ENCODE measurements at places on chromosomes 5 and 9. TPM values are rescaled to one million over a fixed set of nuclear protein-coding genes. Genes with fewer than 3 reads are reported as not detected.
A peak's percentile ranks its signal among the peaks of the same experiment; 100 is the strongest.

SGCD gene
- total RNA-seq, result 1.0 TPM

GHR gene
- total RNA-seq, result 2.4 TPM

- no peaks in the 10 kb centered on the region for H3K27me3 ChIP-seq
- no peak for DNase-seq
- no peak overlapping the region for H3K4me3 ChIP-seq
- H3K27ac ChIP-seq, result no peak overlapping the region
- H3K4me1 ChIP-seq, result no peaks in the 10 kb centered on the region
Measured at GRCh38 chr9:136013116-136013515, 51.9 kb upstream of the UBAC1 start.

DNA sequence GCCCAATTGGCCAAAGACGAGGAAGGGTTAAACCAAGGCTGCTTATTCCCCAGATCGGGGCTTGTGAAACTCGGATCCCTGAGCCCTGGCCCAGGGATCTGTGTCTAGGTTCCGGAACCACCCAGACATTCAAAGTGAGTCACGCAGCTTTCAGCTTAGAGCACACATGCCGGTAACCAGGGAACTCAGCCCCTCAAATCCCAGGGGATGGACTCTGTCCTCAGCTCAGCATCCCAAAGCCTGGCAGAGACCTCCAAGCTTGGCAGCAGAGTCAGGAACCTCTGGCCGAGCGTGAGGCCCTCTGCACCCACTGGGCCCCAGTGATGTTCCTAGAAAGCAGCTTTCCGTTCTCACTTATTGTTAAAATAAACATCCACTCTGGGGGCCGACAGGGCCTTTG lies 5.1 kb downstream of the PNPLA7 start:
- H3K36me3 ChIP-seq, result no peaks in the 10 kb centered on the region
- no peaks in the 10 kb centered on the region for H3K27me3 ChIP-seq
- H3K4me1 ChIP-seq, result peaks cover 6% of the 10 kb centered on the region
- H3K4me3 ChIP-seq, result no peak overlapping the region
- H3K27ac ChIP-seq, result no peak overlapping the region

- no peak for DNase-seq
- H3K27me3 ChIP-seq, result no peaks in the 10 kb centered on the region
- no peak overlapping the region for H3K4me3 ChIP-seq
- no peak overlapping the region for H3K27ac ChIP-seq
- H3K4me1 ChIP-seq, result no peaks in the 10 kb centered on the region
Measured at GRCh38 chr5:24789611-24790351, 145.0 kb upstream of the CDH10 start.

- peak overlapping the region; percentile 86 for H3K4me3 ChIP-seq
- peaks cover 8% of the 10 kb centered on the region for H3K4me1 ChIP-seq
- no peaks in the 10 kb centered on the region for H3K36me3 ChIP-seq
- H3K27ac ChIP-seq, result no peak overlapping the region
- DNase-seq, result no peak
- no peaks in the 10 kb centered on the region for H3K27me3 ChIP-seq
Measured at GRCh38 chr5:134410822-134411221, 859 bp downstream of the CDKN2AIPNL start.

- H3K4me1 ChIP-seq, result peaks cover 3% of the 10 kb centered on the region
- no peaks in the 10 kb centered on the region for H3K36me3 ChIP-seq
- DNase-seq, result no peak
- no peak overlapping the region for H3K27ac ChIP-seq
Measured at GRCh38 chr9:136713550-136713949, 1.2 kb downstream of the DIPK1B start.

Data from colonic mucosa (tissue), 4 donors.